HFF-Myc (cell line): ENCODE measurements at places on chromosomes 7 and 10.
A peak's percentile ranks its signal among the peaks of the same experiment; 100 is the strongest.

GRCh38 chr7:50539725-50540124, 25.5 kb downstream of the DDC start:
- no peak for DNase-seq

DNA sequence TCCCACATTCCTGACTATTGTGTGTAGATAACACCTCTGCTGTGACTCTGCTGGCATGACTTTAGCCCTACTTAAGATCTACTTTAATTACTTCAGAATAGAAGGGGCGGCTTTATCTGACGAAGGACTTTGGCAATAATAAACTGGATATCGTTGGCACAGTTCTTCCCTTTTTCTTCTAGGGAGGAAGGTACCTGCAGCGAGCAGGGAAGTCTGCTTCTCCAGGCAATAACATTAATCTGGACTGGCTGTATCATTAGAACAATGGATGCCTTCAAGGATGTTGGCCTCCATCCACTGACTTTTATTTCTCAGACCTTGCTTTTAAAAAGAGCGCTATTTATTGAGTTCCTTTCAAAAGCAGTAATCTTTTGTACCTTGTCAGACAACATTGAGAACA, 172.6 kb upstream of the THSD7A start:
- DNase-seq: no peak

GRCh38 chr7:32158076-32158475, 87.9 kb upstream of the PDE1C start:
- no peak for DNase-seq

- DNase-seq: no peak
These were observed 434.5 kb downstream of the SUGCT start for GRCh38 chr7:40569326-40569725.

DNA sequence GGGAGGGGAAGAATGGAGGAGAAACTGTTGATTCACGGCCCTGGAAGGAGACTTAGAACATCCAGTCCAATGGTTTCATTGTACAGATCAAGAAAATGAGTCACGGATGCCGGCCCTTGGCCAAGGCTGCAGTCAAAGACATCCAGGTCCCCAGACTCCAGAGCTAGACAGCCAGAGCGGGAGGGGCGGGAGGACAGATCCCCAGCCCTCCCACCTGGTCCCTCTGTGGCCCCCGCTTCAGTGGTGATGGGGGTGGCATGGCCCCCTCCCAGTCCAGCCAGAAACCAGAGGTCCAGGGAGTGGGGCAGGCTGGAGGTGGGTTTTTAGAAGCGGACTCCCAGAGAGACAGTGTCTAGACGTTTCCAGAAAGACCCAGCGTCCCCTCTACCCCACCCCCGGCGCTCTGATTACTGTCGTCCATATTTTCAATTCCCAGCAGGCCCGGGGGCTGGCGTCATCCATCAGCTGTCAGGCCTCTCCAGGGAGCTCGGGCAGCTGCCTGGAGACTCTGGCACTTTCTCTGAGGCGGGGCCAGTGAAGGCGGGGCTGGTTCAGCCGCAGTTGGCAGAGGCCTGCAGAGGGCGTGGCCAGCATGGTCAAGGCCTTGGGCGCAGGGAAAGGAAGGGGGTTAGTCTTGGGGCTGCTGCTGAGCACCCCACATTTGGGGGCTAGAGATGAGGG, 8.0 kb upstream of the HSPB1 start:
- DNase-seq: peak; percentile 72

DNA sequence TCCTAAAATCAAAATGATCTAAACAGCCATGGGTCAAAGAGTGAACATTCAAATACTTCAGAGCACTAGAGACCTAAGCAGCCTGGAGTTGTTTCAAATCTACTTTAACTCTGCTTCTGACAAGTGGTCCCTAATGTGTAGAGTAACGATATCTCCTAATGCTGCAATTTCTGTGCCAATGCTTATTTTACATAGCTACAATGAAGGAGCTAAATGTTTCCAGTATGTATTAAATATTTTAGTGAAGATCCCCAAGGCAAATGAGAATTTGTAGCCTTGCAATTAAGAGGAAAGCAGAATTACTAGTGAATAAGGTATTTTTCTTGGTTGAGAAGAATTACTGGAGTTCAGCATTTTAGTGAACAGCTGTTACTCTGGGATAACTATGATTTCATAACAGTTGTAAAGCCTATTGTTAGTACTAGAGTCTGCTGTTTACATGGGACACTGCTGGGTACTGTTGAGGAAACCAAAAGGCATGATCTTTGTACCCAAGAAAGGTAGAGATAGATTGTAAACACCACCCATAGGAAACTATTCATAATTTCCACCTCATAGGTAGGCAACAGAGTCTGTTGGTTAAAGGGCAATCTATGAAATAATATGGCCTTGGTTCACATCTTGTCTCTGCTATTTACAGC, 271.9 kb downstream of the PLXDC2 start:
- no peak for DNase-seq

- DNase-seq: no peak
These were observed 184.1 kb downstream of the ELFN1 start for GRCh38 chr7:1853986-1854865.

GRCh38 chr10:82191653-82192052, 316.7 kb downstream of the NRG3 start:
- DNase-seq: no peak
